Myocyte (in vitro differentiated cells): ENCODE measurements at places on chromosomes 2 and 18. TPM values are rescaled to one million over a fixed set of nuclear protein-coding genes. Genes with fewer than 3 reads are reported as not detected.
A peak's percentile ranks its signal among the peaks of the same experiment; 100 is the strongest.

RMC1 gene
- total RNA-seq: 16.2 and 24.0 TPM in 2 replicates

DNA sequence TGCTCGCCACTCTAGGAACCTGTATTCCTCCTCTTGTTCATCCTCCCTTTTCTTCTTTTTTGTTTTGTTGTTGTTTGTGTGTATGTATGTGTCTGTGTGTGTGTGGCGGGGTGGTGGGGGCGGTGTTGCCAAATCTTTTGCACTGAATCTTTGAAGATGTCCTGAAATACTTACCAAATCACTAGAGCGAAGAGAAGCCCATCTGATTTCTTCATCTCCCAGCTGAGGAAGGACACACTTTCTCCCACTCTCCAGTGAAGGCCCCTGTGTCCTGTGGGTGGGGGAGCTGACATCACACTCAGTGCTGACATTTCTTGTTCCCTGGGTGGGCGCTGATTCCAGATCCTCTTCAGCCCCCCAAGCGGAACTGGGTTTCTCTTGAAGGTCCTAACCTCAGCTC is 74.5 kb downstream of the NEDD4L start:
- DNase-seq: no peak

GRCh38 chr2:21727101-21727500 is 603.3 kb downstream of the TDRD15 start:
- DNase-seq: no peak

GRCh38 chr2:59322005-59322404 is 1080.9 kb upstream of the FANCL start:
- DNase-seq: no peak

SERPINB12 gene
- 0.68 and 1.9 TPM in 2 replicates for total RNA-seq

- DNase-seq: peak; percentile 34
Measured at GRCh38 chr18:70037431-70038061, 89.9 kb upstream of the CD226 start.

DNA sequence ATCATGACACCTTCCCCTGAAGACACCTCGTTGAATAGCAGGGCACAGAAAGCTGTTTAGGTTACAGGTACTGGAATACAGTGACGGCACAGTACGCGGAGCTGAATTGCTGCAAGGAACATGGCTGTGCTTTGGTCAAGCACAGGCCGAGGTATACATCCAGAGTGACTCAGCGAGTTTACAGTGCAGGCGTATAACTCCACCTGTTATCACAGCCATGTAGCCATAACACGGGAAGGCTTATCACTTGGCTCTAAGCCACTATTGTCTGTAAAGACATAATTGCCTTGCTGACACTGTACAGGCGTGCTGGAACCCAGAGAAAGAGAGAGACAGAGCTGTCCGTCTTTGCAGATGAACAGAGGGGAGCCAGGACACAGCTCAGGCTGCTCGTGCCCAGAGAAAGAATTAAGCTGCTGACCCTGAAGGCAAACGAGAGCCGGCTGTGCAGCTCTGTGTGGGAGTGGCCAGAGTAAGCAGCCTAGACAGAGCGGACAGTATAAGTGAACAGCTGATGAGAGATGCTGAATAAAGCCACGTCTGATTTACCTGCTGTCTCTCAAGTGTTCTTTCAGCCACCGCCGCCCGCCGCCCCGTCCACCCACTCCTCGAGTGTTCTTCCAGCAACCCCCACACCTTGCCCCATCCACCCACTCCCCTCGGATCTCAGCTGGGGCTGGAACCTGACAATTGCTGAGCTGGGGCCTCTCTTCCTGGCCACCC is 87.3 kb upstream of the PPP1CB start:
- DNase-seq: peak; percentile 72

ING5 gene
- total RNA-seq: 18.7 and 21.4 TPM in 2 replicates

GRCh38 chr18:49014605-49015267 is 64.0 kb upstream of the SMAD7 start:
- no peak for DNase-seq

DNA sequence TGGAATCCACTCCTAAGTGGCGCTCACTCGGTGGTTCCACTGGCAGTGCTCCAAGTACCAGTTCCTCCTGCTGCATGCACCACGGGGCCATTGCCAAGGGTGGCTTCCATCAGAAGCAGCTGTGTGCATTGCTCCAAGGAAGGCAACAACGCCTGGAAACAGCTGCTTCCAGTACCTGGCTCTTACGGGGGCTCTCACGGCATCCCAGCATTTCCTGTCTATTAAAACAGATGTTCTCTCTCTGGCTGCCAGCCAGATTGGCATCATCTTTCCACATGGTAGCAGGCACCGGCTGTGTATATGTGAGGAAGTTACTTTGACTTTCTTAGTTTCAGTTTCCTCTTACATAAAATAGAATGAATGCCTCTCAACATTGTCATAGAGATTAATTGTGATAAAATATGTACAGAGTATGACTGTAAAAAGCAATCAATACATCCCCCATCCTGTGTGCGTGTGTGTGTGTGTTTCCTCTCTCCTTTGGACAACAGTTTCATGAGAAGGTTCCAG is 84.9 kb downstream of the CMPK2 start:
- DNase-seq: peak; percentile 2

GRCh38 chr2:124580263-124580662 is 555.2 kb downstream of the CNTNAP5 start:
- DNase-seq: no peak

NCKAP5 gene
- total RNA-seq: 0.31 and 0.53 TPM in 2 replicates

LAMA1 gene
- 0.56 and 0.62 TPM in 2 replicates for total RNA-seq

NRBP1 gene
- 168 and 169 TPM in 2 replicates for total RNA-seq

DNA sequence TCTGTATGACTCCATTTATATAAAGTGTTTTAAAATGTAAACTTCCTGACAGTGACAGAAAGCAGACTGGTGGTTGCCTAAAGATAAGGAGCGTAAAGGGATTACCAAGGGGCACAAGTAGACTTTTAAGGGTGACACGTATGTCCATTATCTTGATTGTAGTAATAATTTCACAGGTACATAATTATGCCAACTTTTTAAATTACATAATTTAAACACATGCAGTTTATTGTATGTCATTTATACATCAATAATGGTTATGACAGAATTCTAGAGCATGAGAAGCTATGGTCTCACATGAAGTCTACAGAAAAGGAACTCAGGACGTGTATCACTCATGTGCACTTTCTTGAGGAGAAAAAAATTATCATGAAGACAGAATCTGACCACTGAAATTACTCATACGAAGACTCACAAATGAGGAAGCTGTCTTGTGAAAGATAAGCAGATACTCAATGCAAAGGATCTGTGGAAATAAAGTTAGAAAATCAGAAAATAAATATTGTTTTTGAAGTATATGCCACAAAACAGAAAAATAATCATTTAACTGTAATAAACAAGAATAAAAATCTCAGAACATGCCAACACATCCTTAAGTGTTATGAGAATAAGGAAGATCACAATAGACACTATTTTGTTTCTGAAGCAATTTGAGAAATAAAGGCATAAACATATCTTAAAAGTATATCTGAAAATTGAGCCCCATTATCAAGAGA is 84.4 kb downstream of the TMEM131 start:
- no peak for DNase-seq

GRCh38 chr18:11866764-11867163 is 15.6 kb downstream of the CHMP1B start:
- no peak for DNase-seq

GRCh38 chr2:129812071-129812470 is 167.4 kb upstream of the RAB6C start:
- DNase-seq: no peak
